LNCaP clone FGC (cell line): ENCODE measurements at places on chromosomes 11 and 22.

- peak; percentile 46 for DNase-seq
Observed at GRCh38 chr22:31345331-31346254, 553 bp downstream of the PATZ1 start.

- peak; percentile 68 for DNase-seq
Observed at GRCh38 chr22:37933711-37934376, 19.6 kb downstream of the C22orf23 start.

GRCh38 chr11:84247926-84248325 lies 961.8 kb upstream of the CCDC90B start:
- DNase-seq, result no peak

GRCh38 chr11:35969089-35970042 lies 25.5 kb downstream of the LDLRAD3 start:
- peak; percentile 89 for DNase-seq

DNA sequence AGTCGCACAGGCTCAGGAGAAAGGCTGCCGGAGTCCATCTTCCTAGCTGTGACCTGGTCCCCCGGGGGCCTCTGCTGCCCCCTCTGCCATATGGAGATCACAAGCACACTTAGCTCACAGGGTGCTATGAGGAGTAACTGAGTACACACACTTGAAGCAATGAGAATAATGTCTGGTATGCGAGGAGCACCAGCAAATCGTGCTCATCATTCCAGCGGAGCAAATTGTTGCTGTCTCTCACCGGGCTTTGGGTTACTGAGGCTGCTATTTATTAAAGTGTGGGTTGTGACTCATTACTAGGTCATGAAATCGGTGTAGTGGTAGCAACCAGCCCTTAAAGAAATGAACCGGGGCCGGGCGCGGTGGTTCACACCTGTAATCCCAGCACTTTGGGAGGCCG lies 48.1 kb upstream of the EIF3D start:
- DNase-seq, result no peak

DNA sequence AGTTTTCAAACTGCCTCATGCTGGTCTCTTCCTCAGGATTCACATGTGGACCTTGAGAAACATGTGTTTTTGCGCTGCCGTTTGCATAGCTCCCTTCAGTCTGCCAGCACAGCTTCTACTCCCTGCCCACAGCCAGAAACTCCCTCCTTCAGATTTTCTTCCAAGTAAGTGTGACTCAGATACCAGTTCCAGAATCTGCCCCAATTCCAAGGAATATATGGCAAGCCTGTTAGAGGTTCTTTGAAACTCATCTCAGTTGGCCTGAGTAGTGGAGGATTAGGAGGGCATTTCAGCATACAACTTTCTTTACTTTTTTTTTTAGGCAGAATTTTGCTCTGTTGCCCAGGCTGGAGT lies 67.1 kb downstream of the SNX19 start:
- DNase-seq, result no peak

- DNase-seq, result no peak
Observed at GRCh38 chr11:27991736-27992135, 116.2 kb downstream of the KIF18A start.
